M059J (cell line): ENCODE measurements at places on chromosomes 5 and 9.

- DNase-seq = no peak
Observed at GRCh38 chr9:126411948-126412284, 85.3 kb downstream of the MVB12B start.

DNA sequence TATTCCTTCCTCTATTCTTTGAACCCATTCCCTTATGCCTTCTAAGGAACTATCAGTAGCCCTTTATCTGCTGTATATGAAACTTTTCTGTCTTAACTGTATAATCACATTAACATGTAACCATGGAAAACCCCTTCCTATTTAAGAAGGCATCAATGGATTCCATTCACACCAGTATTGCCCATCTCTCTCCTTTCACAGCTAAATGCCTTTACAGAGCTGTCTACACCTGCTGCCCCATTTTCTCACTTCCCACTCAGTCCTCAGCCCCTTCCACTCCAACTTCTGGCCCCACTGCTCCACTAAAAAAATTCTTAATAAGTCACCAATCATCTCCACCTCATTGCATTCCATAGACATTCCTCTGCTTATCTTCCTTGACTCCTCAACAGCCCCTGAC lies 50.8 kb downstream of the SEC61B start:
- DNase-seq = no peak

- peak; percentile 85 for DNase-seq
Observed at GRCh38 chr9:101465326-101465915, 29.8 kb upstream of the ALDOB start.

DNA sequence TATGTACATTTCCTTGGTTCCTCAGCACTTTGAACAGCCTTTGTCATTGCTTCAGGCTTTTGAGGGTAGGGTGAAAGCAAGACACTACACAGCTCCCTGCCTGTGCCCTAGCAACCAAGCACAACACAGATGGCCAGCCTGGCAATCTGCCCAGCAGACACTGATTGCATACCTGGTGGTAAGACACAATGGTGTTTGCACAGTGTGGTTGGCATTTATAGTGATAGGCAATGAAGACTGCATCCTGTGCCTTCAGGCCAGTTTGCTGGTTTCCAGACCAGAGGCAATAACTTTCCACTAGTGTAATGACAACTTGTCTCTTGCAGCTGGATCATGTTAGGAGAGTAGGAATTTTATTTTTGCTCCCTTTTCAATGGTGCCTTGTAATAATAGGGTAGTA lies 144.5 kb upstream of the TNC start:
- DNase-seq = peak; percentile 100

DNA sequence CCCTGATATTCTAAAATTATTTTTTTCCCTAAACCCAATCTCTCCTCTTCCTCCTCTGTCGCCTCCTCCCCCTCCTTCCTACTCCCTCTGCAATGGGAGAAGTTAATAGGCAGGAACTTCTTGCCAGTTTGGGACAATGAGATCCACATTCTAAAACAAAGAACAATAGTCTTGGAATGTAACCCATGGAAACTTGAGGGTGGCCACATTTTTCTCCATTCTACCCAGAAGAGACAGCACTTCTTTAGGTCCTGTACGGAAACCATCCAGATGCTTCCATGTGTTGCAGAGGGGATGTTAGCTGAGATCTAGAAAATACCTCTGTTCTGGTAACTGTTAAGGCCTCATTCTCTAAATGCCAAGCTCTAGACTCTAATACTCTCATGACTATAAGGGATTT lies 10.0 kb downstream of the SPARC start:
- no peak for DNase-seq

DNA sequence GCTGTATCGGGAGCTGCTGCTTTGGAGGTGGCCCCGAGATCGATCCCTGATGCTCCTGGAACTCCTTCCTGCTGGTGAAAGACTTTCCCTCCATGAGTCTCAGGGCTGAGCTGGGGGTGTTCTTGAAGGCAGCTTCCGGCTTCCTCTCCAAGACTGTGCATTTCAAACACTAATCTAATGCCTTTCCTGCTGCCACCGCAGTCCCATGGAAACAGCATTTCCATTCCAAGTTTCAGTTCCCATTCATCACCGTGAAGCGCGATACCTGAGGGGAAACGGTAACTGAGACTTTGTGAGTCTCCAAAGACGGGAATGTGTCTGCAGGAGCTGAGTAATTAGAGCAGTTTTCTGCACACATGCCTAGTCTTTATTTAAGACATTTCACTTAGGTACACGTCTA lies 230.1 kb downstream of the PAX5 start:
- no peak for DNase-seq

DNA sequence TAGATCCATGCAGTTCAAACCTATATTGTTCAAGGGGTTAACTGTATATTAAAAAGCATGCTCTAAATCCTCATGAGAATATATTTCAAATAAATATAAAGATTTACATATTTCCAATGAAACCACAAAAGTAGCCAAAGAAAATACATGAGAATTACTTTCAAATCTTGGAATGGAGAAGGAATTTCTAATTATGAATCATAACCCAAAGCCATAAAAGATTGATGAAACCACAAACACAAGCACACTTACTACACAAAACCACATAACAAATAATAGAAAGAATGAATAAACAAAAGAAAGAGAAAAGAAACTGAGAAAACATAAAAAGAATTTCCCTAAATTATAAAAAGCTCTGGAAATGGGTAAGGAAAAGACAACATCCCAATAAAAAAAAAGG lies 16.0 kb downstream of the ERP44 start:
- DNase-seq = no peak

- peak; percentile 39 for DNase-seq
Observed at GRCh38 chr5:131538177-131538593, 96.8 kb downstream of the RAPGEF6 start.

DNA sequence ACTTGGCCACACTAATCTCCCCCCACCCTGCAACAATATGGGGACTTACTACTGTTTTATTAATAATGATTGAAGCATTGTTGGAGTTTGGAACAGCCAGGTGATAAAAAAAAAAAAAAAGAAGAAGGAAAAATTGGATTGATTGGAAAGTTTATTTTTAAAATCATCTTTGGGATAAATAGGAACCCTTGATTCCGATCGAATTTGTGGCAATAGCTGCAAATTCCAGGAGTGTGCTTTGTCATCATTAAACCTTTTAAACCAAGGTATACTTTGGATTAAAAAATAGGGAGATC lies 907 bp upstream of the NR2F1 start:
- DNase-seq = no peak

DNA sequence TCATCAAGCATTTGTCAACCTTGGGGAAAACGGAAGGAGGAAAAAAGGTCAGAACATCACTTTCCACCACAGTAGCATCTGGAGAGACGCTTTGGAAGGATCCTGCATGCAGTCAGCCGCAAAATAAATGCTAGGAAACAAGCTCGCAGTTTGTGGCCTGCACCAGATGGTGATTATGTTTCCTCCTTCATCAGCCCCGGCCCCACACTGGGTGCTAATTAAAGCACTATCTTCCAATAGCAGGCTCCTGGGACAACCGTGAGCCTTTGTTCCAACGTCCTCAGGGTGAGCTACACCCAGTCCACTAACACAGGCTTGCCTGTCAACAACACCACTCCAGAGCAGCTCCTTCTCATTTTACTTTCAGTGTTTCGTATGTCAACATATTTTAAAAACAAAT lies 64.0 kb downstream of the RNF130 start:
- DNase-seq = no peak

DNA sequence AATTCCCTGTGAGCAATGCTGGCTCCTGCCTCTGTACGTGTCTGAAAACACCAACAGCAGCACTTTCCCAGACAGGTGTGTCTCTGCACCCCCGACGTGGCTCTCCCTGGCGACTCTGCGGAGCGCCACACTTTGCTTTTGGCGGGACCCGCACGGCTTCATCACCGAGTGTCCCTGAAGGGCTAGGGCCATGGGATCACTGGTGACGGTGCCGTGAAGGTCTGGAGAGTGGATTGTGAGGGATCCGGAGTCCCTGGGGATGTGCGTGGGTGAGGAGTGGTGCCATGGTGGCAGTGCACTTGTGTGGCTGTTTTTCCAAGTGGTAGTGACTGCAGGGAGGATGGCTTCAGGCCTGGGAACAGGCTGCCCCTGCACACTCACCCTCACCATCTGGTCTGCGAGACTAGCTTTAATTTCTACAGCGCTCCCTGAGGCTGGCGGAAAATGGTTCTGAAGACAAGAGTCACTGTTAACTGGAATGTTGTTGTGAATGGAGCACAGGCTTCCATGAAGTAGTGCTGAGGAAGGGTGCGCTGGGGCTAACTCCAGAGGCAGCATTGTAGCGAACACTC lies 3.2 kb downstream of the NKD2 start:
- DNase-seq = no peak

DNA sequence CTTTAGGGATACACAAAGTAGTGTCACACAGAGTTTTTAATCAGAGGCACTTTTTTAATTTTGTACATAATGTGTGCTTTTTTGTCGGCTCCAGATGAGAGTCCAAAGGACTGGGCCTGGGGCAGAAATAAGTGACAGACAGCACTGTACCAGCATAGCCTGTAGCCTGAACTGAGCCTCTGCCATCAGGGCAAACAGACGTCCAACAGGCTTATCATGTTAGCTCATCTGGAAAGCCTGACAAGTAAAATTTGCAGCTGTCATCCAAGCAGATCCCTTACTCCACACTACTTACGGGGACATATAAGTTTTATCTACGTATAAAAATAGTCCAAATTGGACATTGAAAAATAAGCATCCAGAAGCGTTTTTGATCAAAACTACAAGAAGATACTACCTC lies 233.1 kb upstream of the GAS1 start:
- no peak for DNase-seq

GRCh38 chr9:130394320-130394719 lies 50.4 kb upstream of the ASS1 start:
- no peak for DNase-seq

DNA sequence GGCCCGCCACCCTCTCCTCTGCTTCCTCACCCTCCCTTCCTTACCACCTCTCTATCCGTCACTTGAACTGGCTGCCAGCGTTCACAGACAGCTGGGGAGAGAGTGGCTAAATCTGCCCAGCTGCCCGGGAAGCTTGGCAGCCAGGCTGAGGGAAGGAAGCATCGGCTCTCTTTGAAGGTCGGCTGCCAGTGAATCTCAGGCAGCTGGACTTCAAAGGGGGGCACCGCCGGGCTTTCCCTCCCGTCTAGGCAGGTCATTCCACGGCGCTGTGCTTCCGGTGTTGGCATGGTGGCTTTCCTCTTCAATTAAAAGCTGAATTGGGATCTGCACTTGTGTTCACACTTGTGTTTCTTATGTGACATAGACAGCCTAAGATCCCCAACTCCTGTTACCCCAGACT lies 174.0 kb downstream of the GDNF start:
- DNase-seq = peak; percentile 57

DNA sequence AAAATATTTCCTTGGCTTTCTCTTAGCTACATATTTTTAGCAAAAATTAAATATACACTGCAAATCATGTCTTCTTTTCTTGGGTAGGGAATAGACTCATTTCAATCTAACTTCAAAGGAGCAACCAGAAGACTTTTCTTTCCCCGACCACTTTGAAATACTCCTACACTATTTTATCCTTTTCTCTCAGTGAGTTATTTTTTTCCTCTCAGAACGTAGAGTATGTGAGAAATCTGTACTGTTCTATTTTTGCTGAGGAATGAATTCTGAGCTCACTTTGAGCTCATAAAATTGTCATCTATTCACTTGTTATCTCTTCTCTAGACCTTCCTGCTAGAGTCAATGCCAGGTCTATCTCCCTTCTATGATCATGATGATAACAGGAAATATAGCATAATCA lies 22.2 kb upstream of the DAPK1 start:
- DNase-seq = no peak

DNA sequence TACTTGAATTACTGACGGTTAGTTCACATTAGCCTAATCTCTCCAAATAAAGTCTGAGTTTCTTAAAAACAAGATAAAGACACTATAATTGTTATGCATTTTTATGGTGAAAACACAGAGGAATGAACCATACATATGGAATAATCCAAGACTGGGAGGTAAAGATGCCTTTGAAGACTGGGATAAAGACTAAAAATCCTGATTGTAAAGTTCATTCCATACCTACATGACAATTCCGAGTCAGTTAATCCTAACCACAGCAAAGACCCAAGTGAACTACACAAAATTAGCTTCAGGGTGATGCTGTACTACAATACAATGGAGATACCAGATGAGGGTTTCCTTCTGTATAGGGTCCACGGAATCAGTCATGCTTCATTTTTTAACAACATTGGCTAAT lies 6.3 kb downstream of the AP3B1 start:
- DNase-seq = peak; percentile 44
